ENCODE measurements at places on chromosomes 5 and 9.

- no peak for DNase-seq
Measured at GRCh38 chr5:74433896-74434829, 206.4 kb downstream of the ENC1 start.

DNA sequence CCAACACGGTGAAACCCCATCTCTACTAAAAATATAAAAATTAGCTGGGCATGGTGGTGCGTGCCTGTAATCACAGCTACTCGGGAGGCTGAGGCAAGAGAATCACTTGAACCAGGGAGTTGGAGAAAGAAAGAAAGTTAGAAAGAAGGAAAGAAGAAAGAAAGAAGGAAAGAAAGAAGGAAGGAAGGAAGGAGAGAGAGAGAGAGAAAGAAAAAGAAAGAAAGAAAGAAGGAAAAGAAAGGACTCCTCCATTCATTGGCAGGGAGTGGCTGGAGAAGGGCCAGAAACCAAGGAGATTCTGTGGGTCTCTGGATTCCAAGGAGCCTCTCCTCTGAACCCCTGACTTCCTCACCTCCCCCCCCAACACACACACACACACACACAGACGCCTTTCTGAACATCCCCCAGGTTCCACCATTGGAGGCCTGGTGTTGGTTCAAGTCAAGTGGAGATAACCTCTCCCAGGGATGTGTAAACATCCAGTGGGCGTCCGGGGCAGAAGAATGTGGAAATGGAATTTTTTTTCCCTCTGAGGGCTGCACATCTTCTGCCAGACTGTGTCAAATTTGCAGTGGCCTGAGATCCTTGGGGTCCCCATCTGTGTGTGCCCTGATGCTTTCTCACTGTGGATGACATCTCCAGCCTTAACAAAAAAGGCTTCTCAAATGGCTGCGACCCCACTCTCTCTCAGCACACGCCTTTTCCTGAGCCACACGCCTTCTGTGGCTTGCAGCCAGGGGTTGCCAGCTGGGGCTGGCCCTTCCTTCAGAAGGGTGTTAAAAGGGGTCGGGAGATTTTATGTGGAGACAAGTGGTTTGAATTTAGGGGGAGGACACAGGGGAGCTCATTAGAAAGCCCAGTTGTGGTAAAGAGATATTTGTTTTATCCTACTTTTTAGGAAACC lies 109.3 kb upstream of the HAND1 start:
- DNase-seq: no peak

GRCh38 chr9:136326061-136326760 lies 1.1 kb upstream of the GPSM1 start:
- DNase-seq: no peak

- no peak for DNase-seq
Measured at GRCh38 chr5:37876245-37876644, 36.4 kb upstream of the GDNF start.

- no peak for DNase-seq
Measured at GRCh38 chr5:170736966-170737365, 46.6 kb upstream of the GABRP start.

GRCh38 chr5:141491323-141492167 lies 2.7 kb downstream of the PCDHGC5 start:
- DNase-seq: no peak

- peak; percentile 96 for DNase-seq
Measured at GRCh38 chr5:173917788-173918786, 29.9 kb downstream of the CPEB4 start.

GRCh38 chr9:115232181-115232774 lies 114.3 kb upstream of the TNC start:
- no peak for DNase-seq

- no peak for DNase-seq
Measured at GRCh38 chr5:10431415-10431814, 10.3 kb upstream of the ROPN1L start.

DNA sequence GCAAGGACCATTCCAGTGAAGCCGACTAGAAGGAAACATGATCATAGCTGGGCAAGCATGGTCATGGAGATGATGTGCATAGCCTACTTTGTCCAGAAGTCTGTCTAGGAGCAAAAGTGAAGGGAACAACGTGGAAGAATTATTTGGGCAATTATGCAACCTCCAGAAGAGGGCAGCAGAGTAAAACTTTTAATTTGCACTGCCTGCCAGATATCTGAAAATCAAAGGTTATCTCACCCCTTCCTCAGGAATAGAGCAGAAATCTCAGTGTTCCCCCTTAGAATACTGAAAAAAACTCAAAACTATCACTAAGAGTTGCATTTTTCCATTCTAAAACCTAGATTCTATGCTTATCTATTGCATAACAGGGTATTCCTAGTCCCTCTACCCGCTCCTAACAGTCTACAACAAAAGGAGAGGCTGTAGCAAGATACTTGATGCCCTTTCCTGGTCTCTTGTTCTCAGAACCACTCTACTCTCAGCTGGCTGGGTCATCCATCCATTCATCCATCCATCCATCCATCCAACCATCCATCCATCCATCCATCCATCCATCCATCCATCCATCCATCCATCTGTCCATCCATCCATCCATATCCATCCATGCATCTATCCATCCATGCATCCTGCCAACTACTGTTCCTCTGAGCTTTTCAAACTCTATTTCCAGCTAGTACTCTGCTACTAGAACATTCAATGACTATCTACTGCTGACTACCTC lies 8.4 kb upstream of the SETD9 start:
- peak; percentile 75 for DNase-seq

DNA sequence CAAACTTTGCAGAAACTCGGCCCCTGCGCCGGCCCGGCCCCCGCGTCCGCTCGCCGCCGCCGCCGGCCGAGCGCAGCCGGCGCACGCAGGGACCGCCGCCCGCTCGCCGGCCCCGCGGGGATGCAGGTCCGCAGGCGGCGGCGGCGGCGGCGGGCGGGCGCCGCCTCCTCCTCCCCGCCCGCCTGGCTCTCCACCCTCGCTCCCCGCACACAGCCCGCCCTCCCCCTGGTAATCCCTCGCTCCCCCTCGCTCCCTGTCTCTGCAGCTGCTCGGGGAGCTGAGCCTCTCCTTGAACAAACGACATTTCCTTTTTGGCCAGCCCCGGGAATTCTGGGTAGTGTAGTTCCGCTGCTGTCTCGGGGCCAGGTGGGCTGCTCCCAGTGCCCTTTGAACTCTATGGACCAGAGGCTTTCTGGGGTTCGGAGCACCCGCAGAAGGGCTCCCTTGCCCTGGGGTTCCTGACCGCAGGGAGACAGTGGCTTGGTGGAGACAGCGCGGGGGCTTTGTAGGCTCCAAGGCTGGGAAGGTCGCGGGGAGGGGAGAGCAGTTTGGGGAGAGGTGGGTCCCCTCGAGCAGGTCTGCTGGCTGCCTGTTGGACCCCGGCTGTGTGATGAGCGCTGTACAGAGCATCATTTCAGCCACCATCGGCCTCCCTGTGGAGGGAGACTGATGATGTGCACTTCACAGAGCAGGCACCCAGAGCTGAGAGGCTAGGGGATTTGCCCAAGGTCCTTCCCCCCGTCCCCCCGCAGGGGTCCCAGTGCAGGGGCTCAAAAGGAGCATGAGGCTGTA lies 1.8 kb upstream of the FAM78A start:
- peak; percentile 90 for DNase-seq

DNA sequence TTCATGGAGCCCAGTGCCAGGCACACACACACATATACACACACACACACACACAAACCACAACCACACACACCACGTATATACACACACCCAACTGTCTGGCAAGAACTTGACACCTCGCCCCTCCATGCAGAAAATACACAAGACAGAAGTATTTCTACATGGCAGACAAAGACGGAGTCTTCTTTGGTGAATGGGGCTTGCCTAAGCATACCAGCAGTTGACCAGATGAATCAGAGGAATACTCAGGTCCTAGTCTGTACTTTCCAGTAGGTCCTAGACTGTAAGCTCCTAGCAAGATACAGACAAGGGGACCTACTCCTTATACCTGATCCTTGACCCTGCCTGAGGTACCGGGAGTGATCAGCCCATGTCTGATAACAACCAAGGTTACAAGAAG lies 60.1 kb downstream of the SIL1 start:
- no peak for DNase-seq

DNA sequence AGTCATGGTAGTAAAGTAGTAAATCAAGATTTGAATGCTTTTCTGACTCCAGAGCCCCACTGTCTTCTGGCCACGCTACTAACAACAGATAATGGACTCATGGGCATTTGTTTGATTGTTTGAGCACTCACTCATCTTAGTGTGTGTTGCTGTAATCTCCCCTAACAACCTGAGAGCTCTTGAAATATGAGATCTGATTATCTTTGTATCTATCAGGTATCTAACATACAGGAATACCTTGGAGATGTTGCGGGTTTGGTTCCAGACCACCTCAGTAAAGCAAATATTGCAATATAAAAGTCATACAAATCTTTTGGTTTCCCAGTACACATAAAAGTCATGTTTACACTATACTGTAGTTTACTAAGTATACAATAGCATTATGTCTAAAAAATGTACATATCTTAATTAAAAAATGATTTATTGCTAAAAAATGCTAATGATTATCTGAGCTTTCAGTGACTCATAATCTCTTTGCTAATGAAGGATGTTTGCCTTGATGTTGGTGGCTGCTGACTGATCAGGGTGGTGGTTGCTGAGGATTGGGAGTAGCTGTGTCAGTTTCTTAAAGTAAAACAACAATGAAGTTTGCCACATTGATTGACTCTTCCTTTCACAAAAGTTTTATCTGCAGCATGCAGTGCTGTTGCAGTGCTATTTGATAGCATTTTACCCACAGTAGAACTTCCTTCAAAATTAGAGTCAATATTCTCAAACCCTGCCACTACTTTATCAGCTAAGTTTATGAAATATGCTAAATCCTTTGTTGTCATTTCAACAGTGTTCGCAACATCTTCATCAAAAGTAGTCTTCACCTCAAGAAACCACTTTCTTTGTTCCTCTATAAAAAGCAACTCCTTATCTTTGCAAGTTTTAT lies 92.2 kb downstream of the ZNF462 start:
- peak; percentile 3 for DNase-seq

DNA sequence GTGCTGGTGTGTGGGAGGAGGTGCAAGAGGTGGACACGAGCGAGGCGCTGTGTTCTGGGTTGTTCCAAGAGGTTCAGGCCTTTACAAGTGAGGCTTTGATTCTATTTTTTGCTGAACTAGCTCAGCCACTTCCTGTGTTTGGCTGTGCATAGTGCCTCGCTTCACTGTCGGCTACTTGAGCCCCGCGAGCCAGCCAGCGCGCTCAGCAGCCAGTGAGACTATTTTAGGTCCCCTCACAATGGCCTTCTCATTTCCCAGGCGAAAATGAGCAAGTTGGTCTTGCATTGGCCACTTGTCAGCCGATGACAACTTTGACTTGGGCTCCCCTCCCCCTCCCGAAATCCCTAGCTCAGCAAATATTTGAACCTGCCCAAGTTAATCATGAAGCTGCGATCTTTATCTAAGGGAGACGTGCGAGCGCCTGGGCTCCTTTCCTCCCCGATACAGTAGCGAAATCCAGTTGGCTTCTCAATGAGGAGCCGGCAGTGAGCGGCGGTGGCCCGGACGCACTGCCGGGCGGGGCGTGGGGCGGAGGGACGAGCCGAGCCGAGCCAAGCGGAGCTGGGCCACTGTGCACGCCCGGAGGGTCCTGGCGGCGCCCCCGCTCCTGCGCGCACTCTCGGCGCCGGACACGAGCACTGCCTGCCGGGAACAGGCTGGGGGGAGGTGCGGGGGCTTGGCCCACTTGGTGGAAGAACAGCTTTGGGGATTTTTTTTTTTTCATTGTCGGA lies 72.6 kb downstream of the PIK3R1 start:
- no peak for DNase-seq

DNA sequence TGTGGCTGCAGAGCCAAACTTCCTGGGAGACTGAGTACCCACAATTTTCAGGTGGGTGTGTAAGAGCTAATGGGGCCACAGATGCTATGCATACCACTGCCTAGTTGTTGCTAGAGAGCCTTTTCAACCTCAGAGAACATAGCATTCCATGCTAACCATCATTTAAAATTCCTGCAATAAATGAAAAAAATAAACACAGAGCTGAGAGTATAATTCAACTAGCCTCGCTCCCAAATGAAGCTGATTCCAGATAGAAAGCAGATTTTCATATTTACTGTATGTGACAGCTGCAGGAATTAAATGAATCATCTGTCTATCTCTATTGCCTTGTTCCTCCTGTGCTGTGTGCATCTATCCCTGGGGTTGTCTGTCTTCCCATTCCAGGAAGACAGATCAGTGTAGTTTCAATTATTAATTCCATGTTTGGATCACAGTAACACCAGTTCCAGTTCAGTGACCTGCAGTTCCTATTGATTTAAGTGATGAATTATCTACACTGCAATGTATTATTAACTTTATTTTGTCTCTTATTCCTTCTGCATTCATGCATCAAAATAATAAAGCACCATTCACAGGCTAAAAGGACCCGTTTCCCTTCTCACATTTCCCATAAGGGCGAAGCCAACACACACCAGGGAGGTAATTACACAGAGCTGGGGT lies 324.5 kb downstream of the SLIT3 start:
- DNase-seq: no peak

DNA sequence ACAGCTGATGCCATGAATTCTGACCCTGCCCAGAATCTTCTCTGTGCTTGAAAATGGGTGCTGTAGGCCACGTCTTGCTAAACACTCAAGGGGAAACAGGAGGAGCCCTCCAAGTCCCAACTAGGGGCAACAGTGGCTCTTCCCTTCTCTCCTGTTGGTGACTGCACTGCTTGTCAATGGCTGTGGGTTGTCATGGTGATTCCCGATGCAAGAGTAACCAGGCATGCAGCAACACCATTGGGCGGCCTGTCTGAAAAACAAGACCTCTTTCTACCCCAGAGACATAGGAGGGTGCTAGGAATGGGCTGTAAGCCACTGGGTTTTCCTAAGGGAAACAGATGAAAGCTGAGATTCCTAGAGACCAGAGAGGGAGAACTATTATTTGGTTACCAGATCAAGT lies 201.7 kb upstream of the PANK3 start:
- DNase-seq: no peak

- peak; percentile 78 for DNase-seq
Measured at GRCh38 chr9:129726322-129727160, 26.3 kb downstream of the PTGES start.

DNA sequence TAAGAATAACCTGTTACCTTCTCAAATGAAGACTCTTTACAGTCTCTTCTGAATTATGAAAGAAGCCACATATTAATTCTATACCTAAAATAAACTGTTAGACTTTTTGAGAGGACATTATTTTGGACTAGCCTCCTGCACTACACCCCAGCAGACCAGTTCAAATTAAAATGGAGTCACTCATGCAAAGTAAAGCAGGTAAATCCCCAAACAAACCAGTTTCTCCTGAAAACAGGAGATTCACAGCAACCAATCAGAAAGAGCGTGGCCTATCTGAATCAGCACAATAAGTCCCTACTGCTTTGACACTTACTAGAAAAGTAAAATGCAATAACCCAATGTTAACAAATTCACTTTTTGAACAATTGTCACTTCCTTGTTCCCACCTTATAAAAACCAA lies 58.8 kb downstream of the PTBP3 start:
- DNase-seq: no peak

- DNase-seq: peak; percentile 13
Measured at GRCh38 chr9:136965771-136966484, 11.4 kb upstream of the PTGDS start.

- peak; percentile 30 for DNase-seq
Measured at GRCh38 chr5:138351517-138351916, 968 bp upstream of the KDM3B start.

- peak; percentile 82 for DNase-seq
Measured at GRCh38 chr5:55344392-55344992, 36.7 kb downstream of the MTREX start.

- DNase-seq: no peak
Measured at GRCh38 chr5:144583541-144584449, 413.1 kb downstream of the KCTD16 start.
